WTC11 (cell line): ENCODE measurements at places on chromosomes 2 and 18. TPM values are rescaled to one million over a fixed set of nuclear protein-coding genes. Genes with fewer than 3 reads are reported as not detected.
A peak's percentile ranks its signal among the peaks of the same experiment; 100 is the strongest.

DNA sequence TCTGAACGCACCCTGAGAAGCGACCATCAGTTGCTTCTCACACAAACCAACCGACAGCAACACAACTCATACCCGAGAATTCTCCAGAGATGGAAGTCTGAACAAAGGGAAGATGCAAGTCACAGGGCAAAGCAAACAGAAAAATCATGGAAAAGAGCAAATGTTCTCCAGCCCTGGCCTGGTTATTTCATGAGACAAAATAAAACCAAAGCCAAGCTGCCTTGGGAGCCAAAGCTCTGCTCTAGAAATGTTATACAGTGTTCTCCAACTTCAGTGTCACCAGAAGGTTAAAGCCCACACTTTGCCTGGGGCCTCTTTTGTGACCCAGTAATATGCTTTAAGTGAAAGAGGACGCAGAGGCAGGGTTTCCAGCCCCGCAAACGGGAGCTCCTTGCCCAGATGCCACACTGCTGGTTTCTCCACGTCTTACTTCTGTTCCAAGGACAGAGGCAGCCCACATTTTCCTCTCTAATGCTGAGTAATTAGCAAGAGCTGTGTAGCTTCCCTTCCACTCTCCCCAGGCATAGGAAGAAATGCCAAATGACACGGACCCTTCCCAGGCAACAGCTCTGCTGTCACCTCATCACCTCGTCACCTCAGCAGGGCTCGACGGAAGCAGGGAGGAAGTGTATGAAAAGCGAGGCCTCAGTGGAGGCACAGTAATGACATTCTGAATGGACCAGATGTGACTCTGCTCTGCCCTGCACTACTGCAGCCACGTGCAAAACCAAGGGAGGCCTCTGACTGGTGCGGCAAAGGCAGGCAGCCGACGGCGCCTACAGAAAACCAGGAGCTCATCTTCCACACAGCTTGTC is 64.7 kb downstream of the FBXO15 start:
- DNase-seq: no peak

Gene LRRC30
- total RNA-seq: not detected in 3 replicates

GRCh38 chr2:238761868-238762267 is 86.0 kb upstream of the TWIST2 start:
- DNase-seq: peak; percentile 41

DNA sequence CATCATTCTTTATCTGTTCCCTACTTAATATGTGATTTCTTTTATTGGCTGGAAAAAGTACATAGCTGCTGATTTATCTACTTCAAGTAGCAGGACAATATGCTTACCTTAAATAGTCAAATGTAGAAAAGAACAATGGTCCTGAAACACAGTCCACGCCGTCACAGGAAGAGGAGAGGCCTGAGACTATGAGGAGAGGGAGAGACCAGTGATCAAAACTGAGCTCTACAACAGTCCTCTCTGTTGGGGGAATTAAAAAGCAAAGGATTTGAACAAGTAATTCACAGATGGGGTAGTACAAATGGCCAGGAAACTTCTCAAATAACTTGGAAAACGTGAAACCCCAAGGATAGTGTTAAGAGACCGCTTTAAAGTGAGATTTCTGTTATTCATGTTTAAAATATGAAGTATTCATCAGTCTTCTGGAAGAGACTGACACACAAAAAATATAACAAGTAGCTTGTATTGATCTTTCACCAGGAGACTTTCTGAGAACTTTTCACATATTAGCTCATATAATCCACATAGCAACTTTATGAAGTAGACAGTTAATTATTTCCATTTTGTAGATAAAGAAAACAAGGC is 20.2 kb downstream of the SCYGR8 start:
- no peak for DNase-seq

Gene ZNF521
- total RNA-seq: 13.8 to 16.9 TPM (median 15.3 TPM) in 3 replicates

DNA sequence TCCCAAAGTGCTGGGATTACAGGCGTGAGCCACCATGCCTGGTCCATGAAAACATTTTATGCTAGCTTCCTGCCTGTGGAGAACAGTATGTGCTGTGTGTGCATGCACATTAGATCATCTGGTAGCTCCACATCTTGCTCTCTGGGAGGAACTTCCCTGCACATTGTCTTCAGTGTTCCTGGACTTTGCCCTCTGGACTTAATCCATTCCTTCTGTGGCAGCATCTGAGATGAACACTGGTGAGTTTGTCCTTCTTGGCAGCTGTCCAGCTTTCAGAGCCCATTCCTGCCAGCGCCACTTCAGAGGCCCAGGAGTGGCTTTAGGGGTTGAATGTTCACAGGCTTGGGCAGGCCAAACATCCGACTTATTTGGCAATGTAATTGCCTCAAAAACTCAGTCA is 65.2 kb downstream of the POU3F3 start:
- no peak for DNase-seq

DNA sequence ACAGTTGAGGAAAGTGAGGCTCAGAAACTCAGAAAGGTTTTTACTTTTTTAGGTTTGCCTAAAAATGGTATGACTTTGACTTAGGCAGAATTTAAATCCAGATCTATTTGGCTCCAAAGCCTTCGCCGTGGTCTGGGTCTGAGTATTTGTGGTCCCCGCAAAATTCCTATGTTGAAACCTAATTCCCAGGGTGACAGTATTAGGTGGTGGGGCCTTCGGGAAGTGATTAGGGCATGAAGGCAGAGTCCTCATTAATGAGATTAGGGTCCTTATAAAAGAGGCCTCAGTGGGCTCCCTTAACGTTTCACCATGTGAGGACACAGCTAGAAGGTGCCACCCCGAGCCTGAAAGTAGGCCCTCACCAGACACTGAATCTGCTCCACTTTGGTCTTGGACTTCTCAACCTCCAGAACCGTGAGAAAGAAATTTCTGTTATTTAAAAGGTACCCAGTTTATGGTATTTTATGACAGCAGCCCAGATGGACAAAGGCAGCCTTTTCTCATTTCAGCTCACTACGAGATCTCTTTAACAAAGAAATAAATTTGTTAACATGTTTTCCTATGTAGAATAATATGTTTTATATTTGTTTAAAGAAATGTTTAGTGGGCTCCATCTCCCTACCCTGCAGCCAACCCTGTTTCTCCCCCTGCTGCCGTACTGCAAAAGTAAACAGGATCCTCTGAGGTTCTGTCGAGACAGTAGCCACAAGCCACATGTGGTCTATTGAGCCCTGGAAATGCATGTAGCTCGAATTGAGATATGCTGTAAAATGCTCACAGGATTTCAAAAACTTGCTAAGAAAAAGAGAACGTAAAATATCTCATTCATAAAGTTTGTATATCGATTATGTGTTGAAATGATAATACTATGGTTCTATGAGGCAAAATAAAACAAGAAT is 80.6 kb downstream of the MOGAT1 start:
- DNase-seq: no peak

DNA sequence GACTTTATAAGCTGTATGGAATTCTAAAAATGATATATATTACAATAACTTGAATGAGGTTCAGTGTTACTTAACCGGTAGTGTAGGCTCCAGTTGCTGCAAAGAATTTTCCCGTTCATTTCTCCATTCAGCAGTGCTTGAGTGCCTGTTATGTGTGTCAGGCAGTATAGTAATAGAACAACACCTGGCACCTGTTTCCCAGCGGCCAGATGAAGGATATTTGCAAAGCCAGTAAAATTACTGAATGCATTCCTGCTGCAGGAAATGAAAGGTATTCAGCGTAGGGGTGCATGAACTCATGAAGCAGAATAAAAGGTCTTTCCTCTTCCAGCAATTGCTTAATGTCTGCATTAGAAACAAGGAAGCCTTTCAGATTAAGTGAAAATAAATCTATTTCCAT is 18.8 kb downstream of the YPEL5 start:
- DNase-seq: no peak

Gene CMPK2
- 0.13 to 0.32 TPM (median 0.16 TPM) in 3 replicates for total RNA-seq

Gene SNTG2
- total RNA-seq: 20.5 to 30.1 TPM (median 27.8 TPM) in 3 replicates

GRCh38 chr2:86338778-86339295 is 1.4 kb upstream of the REEP1 start:
- no peak for DNase-seq

GRCh38 chr2:239687441-239687840 is 286.6 kb upstream of the HDAC4 start:
- no peak for DNase-seq

DNA sequence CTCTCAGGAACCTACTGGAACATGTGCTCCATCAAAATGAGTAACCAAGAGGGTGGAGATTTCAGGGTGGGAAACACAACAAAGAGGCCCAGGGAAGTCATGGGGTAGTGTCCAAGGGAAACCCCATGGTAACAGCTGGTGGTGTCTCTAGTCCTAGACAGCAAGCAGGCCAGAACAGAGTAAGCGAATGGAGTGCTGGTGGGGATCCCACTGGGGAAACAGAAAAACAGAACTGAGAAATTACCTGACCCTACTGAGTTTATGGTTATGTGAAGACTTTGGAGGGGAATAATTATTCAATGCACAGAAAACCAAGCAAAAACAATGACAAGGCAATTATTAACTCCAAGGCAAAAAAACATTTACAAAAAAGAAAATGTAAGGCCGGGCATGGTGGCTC is 16.9 kb downstream of the ERCC3 start:
- no peak for DNase-seq

DNA sequence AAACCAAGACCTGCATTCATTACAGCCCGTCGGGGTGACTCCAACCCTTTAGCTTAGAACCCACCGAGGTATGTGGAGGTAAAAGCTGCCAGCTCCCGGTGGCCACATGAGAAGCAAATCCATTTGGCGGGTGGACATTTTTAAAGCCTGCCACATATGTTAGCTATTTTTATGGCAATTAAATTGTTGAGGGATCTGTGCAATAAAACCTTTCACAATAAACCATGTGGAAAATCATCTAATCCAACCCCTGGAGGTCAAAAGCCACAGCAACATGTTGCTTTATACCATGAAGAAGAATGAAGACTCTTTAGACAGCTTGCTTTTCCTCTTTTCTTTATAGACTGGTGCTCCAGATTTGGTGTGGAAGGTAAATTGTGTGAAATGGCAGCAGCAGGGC is 176.3 kb downstream of the AGPS start:
- no peak for DNase-seq

GRCh38 chr2:190425221-190425866 is 17.2 kb downstream of the MFSD6 start:
- DNase-seq: no peak

- DNase-seq: peak; percentile 36
These were observed 179.0 kb downstream of the KLHL29 start for GRCh38 chr2:23563673-23564614.

DNA sequence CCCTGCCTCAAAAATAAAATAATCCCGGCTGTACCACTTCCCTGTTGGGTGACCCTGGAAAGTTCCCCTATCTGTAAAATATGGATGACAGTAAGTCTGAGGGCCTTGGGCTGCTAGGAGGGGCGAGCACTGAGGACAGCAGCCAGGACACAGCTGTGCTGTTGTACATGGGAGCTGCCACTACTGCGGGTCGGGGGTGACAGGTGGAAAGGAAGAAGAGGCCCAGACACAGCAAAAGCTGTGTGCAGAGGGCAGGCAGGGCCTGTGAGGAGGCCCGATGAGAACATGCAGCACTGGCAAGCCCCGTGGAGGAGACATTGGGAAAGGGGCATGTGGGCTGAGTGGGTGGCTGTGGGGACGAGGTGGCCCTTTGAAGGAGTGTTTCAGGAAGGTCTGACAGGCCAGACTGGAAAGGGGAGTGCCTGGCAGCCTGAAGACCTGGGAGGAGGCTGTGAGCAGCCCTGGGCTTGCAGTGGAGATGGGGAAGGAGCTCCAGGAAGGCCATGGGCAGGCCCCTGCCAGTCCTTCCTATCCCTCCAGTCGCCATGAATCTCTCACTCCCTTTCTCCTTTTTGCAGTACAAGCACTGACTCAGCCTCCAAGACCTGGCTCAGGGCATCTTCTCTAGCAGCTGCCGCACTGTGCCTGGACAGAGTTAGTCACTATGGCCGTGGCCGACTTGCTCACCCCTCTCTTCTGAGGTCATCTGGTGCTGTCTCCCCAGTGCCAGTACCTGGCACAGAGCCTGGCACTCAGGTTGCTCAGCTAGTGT is 28.9 kb upstream of the SEMA4C start:
- no peak for DNase-seq

Gene RAMP1
- 0.62 to 1.2 TPM (median 1.0 TPM) in 3 replicates for total RNA-seq

Gene SLC25A12
- 7.3 to 9.0 TPM (median 7.8 TPM) in 3 replicates for total RNA-seq

- no peak for DNase-seq
These were observed 53.9 kb downstream of the MBP start for GRCh38 chr18:77078690-77079070.

Gene UGT1A3
- total RNA-seq: not detected in 3 replicates

DNA sequence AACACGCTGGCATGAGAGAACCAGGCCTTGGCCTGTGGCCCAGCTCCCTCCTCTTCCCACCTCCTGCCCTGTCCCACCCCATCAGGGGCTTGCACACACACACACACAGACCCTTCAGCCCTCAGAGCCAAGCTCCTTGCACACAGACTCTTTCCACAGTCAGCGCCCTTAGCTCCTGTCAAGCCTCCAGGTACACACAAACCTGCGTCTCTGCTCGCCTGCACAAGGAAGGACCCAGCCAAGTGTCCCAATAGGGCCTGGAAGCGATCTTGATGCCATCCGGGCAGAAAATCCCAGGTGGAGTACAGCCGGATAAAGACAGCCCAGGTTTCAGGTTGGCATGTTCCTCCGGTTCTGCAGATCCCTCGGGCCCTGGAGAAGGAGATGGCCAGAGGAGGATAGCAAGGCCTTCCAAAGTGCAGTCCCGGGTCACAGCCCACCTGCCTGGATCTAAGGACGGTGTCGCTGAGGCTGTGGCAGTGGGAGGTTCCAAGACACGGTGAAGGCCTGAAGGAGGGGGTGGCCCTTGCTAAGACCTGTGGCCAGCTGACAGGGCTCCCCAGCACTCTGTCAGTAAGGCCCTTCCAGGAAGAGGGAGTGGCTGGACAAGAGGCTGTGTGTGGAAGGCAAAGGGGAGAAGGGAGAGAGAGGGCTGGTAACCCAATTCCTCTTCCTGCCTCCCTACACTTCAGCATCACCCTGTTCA is 18.5 kb upstream of the STEAP3 start:
- DNase-seq: no peak

Gene NT5DC4
- not detected in 3 replicates for total RNA-seq

Gene DUSP19
- 3.4 to 3.9 TPM (median 3.5 TPM) in 3 replicates for total RNA-seq

DNA sequence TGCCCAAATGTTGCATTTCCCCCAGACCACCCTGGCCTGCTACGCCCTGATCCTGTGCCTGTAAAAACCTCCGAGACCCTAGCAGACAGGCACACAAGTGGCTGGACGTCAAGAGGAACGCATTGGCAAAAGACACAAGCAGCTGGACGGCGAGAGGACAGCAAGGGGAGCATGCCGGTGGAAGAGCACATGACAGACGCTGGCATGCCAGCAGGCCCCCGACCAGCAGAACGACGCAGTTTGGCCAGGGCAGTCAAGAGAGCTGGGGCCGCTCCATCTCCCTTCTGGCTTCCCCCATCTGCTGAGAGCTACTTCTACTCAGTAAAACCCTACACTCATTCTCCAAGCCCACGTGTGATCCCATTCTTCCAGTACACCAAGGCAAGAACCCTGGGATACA is 42.1 kb downstream of the SAP130 start:
- no peak for DNase-seq
